ENCODE measurements at places on chromosomes 1 and 21.

DNA sequence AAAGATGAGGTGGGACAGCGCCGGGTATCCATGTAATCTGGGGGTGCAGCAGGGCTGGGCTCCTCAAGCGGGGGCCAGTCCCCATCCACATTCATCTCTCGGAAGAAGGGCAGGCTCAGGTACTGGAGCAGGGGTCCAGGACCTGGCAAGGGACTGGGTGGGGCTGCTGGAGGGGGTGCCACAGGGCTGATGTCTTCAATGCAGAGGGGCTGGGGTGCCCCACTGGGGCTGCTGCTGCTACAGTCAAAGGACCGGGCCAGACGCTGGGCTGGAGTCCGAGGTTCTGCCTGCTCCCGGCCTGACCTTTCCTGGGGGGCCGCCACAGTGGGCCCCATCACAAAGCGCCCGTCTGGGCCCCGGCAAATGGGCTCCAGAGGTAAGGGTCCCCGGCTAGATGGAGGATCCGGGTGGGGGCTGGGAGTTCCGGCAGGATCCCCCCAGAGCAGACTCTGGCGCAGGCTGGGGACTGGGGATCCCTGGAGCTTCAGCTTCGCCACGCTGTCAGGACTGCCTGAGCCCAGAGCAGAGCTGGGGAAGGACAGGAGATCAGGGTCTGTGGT, 3.3 kb upstream of the TAGLN2 start:
- DNase-seq, result no peak

DNA sequence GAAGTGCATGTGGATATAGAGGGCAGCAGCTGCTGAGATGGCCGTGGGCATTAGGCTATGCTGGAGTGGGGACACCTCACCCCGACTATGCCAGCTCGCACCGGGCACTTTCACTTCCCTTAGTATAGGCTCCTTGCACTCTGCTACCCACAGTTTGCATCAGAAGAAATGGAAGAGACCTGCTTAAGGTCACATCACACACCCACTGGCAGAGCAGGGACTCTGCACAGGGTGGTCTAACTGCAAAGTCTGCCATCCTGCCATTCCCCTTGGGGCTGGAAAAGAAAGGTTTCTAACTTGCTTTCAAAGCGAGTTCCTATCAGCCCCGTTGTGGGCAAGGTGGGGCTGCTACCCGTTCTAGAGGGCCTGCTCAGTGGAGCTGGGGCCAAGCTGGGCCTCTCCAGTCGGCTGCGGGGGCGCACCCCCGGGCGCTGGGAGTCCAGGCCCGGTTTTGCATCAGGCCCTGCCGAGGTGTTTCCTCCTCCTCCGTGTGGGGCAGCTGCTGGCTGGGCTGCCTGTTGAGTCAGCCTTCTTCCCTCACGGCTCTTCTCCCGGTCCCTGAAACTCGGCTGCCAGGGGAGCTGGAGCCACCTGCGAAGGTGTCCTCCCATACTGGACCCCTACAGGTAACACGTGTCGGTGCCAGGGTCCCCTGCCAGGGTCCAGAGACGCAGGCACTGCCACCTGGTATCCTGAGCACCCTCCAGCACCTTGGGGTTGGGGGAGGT, at the start of gene SYTL1:
Gene SYTL1 (plus strand): TSS at position 498 of the 728 bp plus-strand sequence. CDS start 3,313 bp downstream, outside the sequence.
- DNase-seq, result no peak

- DNase-seq, result no peak
Measured at GRCh38 chr1:162973381-162973795, 95.8 kb upstream of the RGS4 start.

DNA sequence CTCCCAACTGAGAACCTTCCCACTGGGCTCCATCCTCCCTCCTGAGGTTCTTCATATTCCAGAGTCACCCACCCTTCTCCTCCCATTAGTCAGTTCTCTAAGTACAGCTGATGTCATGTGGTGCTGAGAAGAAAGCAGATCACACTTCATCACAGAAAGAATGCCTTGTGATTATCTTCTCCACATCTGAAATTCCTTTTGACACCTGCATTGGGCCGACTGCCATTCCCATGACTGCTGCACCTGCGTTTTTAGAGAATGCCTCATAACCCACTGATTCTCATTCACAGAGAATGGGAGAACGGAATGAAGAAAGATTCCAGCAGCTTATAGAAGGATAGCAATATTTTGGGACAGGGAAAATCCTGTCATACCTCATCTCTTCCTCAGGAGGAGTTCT, 14.3 kb downstream of the LEPR start:
- DNase-seq, result no peak

DNA sequence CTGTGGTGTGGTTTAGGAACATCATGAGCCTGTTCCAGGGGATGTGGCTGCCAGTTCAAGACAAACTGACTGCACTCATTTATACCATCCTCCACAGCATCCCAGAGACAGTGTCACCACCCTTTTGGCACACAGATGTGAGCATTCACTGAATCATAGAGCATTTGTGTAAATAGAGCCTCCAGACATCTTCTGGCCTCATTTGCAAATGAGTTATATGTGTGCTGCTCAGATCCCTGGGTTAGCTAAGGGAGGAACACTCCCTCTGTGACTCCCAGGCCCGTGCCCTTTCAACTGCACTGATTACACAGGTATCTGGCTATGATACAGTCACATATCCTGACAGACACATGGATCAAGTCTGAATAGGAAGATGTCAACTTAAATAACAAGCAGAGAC, 351.5 kb upstream of the PLD5 start:
- no peak for DNase-seq

- DNase-seq, result no peak
Measured at GRCh38 chr1:76170084-76170483, 95.5 kb downstream of the ST6GALNAC3 start.

- no peak for DNase-seq
Measured at GRCh38 chr1:184425449-184426277, 38.8 kb downstream of the C1orf21 start.

DNA sequence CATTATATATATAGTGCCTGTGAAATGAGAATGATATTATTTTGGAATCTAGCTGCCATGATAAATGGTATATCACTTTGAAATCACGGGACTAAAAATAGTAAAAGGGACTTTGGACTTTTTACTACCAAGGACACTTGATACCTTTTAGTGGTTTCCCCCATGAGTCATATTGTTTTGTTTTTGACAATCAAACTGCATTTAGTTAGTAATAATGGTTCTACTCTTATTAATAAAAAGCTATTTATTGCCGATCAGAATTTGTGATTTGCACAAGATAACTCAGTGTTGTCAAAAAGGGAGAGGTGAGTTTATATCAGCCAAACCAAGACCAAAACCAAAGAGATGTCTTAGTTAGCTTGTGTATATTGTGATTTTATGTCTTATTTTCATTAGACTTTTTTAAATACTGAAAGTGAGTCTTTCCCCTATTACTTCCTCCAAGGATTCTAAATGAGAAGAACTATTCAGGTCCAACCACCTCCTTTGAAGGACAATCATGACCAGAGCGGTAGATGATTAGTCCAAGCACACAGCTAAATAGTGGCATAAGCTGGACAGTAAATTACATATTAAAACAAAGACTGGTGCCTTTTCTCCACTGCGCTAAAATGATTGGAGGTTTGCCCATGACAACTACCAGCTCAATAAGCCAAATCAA, 281.7 kb upstream of the ESRRG start:
- no peak for DNase-seq

DNA sequence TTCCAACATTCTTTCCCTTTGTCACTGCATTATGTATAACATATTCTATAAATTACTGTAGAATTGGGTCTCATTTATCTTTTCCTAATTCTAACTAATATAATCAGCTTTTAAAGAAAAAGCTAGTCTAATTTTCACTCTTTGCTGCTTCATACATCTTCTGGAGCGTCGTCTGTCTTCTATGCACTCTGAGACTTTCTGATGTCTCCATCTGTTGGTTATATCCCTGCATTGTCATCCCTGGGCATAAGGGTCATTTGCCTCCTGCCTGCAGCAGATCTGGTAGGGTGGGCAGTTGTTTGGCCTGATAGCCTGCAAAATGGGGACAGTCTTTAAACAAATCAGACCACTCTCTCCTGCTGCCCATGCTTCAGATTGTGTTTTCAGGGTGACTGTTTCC, 40.8 kb upstream of the DYNLT5 start:
- no peak for DNase-seq

DNA sequence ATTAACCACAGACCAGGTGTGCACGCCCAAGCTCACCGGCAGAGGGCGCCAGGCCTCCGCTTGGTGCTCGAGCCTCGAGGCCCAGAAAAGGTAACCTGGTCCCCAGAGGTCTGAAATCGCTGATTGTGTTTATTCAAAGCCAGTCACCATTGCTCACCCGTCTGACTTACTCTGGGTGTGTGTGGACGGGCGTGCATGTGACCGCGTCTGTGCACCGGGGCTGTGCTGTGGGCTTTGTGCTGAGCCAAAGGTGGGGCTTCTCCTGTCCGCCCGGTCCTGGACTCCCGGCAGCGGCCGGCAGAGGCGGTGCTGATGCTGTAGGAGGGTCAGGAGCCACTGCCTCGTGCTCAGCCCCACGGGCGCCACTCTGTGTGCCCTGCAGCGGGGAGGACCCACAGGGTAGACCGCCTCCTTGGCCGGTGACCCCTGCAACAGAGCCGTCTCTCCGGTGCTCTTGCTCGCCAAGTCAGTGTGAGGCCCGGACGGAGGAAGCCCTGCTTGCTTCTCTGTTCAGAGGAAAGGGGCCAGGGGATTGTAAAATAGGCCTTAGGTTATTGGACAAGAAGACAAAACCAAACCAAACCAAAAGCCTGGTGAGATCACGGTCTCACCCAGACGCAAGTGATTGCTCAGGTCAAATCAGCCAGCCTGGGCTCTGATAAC, 32.0 kb upstream of the BTG2 start:
- DNase-seq, result peak; percentile 94

- DNase-seq, result no peak
Measured at GRCh38 chr1:224223819-224224714, 41.0 kb downstream of the DEGS1 start.

- peak; percentile 69 for DNase-seq
Measured at GRCh38 chr21:42319376-42319775, 4.2 kb upstream of the TFF3 start.

DNA sequence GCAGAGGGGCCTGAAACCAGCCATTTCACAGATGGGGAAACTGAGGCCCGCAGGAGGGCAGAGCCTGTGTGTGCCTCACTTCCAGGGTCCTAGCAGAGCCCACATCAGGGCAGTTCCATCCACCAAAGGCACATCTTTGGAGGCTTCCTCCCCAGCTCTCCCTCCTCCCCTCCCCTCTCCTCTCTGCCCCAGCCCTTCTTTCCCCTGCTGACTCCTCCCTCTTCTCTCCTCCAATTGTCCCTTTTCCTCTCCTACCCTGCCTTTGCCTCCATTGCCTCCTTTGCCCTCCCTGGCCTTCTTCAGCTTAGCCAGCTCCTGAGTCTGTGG, 56.6 kb downstream of the TMEM53 start:
- DNase-seq, result no peak

DNA sequence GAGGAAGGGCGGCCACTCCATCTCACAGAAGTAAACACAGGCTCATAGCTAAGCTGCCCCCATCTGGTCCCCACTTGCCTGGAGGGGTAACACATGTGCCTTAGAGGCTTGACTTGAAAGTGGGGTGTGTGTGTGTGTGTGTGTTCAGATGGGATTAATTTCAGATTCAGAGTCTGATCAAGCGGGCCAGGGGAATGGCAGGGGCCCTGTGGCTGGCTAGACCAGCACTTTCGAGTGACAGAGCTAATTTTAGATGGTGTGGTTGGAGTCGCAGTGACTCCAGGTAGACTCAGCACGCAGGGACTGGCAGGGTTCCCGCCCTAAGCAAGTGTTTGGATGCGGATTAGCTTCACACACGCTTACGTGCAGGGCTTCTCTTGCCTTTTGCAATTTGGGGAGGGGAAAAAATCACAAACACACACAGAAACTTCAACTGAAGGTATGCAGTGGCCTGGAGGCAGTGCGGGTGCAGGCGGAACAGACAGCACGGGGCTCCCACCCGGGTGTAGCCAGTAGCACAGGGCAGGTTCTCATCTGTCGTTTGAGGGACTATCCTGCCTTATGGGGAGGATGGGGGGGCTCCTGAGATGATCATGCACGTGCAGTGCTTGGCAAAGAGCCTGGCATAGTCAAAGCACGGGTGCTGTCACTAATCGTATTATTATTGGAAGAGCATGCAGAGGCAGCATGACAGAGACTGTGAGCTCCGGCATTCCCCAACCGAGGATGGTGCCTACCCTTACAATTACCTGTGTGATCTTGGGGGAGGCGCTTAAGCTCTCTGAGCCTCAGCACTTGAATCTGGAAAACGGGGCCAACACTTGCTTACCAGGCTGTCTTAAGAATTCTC, 1.3 kb downstream of the EDN2 start:
- DNase-seq, result no peak
